ENCODE measurements at places on chromosomes 7 and 10.

- DNase-seq = no peak
Measured at GRCh38 chr7:151893405-151893923, 16.5 kb upstream of the PRKAG2 start.

- DNase-seq = no peak
Measured at GRCh38 chr7:77827999-77828398, 29.4 kb downstream of the PHTF2 start.

GRCh38 chr10:97762816-97763215 is 9.0 kb downstream of the SFRP5 start:
- no peak for DNase-seq

DNA sequence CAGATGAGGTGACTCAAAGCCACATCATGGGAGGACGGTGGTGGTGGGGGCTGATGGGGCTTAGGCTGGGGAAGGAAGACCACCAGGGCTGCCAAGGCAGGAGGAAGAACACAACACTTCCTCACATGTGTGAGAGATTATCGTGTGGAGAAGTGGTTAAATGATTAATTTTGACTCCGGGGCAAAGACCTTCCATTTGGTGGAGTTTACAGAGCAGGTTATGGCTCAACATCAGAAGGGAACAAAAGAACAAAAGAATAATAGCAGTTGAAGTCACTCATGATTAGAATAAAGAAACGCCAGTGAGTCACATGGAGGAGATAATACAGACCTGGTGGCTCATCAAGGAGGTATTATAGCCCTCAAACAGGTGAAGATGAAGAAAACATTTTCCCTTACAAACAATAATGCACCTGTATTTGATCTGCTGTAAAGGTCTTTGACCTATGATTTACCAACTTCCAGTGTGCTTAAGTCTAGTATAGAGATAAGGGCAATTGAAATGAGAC is 170.1 kb downstream of the PKD1L1 start:
- DNase-seq = no peak

DNA sequence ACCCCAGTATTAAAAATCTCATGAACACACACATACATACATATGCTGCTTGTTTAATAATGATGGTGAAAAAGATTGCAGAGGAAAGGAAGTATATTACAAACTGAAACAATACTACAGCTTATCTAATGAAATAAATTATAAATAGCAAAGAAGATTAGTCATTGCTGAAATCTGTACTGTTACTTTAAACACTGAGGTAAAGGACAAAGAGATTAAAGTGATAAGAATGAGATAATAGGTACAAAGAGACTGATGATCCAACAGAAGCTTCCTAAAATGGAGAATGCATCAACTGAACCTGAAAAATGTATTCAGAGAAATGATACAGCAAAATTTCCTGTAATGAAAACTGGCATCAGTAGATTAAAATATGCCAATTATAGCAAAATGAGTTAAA is 91.5 kb upstream of the KCND2 start:
- DNase-seq = no peak

GRCh38 chr10:113970641-113971040 is 73.0 kb upstream of the ADRB1 start:
- no peak for DNase-seq

DNA sequence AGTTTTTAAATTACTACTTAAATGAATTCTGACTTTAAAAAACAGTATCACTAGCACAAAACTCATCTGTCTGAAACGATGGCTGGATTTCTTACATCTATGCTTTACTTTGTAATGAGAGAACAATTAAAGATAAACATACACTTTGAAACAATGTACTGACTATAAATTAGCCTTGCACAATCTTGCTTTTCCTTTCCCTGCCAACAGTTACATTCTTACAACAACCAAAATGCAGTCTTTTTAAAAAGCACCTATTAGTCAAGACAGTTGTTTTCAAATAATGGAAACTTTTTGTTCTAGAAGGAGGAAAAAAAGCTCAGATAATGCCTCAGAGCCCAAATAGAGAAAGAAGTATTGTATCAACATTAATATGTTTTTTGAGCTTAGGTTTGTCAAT is 153.3 kb downstream of the ELMO1 start:
- no peak for DNase-seq

DNA sequence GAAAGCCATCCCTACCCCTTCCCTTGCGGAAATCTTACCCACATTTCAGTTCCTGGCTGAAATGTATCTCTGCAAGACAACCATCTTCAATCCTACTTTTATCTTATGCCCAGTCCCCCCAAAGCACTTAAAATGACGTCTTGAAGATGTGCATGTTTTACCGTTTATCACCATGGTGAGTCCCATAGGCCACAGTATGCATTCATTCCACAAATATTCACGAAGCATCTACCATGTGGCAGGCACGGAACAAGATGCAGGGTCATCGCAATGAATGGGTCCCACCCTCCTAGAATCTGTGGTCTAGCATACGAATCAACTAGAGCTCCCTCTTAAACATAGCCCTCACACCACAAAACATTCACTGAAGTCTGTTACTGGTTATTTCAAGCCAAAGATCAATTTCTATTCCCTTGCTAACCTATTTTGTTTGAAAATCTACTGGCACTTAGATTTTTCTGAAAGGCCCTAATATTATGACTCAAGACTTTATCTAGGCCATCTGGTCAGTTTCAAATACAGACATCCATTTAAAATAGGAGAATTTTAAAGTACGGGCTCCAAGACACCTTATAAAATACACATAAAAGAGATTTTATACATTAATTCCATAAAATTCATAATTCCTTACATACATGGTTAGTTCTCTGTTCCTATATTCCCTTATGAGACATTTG is 99.4 kb downstream of the PARD3 start:
- DNase-seq = no peak

GRCh38 chr10:30656233-30656632 is 26.7 kb upstream of the LYZL2 start:
- DNase-seq = no peak

DNA sequence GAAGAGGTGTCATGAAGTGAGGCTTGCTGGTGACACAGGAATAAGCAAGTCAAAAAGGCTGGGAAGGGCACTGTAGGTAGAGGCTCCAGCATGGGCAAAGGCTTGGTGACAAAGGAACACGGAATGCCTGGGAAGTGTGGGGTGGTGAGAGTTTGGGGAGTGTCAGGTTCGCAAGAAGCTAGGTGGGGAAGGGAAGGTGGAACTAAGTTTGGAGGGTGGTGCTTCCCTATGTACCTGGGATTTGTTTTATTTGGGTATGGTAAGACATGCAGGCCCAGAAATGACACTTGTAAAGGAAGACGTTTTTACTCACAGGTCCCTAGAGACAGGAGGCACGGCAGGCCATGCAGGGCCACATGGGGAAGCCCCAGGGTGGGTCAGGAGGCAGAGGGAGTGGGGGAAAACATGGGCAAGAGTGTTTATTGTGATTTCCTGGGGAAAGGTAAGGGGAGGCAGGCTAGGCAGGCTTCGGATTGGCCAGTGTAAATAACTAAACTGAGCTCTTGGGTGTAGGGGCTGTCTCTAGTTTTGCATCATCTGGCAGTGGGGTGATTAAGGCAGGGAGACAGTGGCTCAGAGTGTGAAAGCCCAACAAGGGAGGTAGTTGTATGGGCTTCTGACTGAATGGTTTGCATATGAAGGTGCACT is 52.1 kb downstream of the SH2D4B start:
- DNase-seq = no peak

DNA sequence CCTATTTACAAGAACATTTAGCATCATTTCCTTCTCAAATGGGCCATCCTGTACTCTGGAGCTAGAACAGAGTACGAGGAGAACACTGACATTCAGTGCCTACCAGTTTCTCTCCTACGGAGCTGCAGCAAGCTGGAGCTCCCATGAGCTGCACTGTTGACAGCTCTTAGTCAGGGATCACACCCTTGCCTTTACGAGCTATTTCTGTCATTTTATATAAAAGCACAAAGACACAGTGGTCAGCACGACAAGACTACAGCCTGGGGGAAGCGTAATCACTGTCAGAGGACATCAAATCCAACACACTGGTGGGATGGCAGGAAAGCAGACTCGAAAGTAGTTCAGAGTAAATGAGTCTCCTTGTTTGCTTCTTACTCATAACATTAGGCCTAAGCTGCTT is 2.7 kb downstream of the CDCA7L start:
- DNase-seq = no peak

- peak; percentile 22 for DNase-seq
Measured at GRCh38 chr10:85603151-85603940, 763.2 kb downstream of the GRID1 start.

DNA sequence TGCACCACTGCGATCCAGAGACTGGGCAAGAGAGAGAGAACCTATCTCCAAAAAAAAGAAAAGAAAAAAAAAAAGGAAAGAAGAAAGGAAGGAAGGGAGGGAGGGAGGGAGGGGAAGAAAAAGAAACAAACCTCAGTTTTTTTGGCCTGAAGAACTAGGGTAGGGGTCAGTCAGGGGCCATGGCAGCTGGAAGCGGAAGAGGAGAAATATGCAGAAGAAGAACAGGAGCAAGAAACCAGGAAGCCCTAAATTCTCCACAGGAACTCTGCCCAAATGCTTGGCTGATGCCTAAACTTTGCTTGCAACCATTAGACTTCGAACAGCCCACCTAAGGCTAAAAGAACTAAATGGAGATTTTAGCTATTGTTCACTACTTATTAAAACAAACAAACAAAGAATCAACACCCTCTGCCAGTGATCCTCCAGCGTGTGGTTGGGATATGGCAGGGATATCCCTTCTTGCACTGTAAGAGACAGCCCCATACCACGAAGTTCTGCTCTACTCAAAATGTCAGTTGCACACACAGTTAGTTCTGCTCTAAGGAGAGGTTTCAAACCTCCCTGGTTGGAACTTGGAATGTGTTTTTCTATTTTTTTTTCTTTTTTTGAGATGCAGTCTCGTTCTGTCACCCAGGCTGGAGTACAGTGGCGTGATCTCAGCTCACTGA is 139.5 kb downstream of the FAM107B start:
- no peak for DNase-seq

- no peak for DNase-seq
Measured at GRCh38 chr7:128876978-128877755, 14.5 kb downstream of the ATP6V1F start.

Measured in liver (tissue), 10 donors.